HT-29 (cell line): ENCODE measurements at places on chromosomes 16 and 17.

DNA sequence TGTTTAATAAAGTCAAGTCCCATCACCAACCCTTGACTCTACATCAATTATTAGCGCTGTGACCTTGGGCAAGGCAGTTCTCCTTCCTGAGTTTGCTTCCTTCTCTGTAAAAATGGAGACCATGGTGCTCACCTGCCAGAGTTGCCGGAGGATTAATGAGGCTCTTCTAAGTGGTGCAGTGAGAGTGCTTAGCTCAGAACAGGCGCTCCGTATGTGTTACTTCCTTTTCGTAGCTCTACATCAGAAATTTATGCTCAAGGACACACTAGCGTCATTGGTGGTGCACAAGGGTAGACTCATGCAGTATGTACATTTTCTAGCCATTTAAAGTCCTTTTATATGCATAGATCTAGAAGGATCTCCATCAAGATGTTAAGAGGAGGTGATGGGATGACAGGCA, 17.4 kb upstream of the CMIP start:
- DNase-seq: no peak

DNA sequence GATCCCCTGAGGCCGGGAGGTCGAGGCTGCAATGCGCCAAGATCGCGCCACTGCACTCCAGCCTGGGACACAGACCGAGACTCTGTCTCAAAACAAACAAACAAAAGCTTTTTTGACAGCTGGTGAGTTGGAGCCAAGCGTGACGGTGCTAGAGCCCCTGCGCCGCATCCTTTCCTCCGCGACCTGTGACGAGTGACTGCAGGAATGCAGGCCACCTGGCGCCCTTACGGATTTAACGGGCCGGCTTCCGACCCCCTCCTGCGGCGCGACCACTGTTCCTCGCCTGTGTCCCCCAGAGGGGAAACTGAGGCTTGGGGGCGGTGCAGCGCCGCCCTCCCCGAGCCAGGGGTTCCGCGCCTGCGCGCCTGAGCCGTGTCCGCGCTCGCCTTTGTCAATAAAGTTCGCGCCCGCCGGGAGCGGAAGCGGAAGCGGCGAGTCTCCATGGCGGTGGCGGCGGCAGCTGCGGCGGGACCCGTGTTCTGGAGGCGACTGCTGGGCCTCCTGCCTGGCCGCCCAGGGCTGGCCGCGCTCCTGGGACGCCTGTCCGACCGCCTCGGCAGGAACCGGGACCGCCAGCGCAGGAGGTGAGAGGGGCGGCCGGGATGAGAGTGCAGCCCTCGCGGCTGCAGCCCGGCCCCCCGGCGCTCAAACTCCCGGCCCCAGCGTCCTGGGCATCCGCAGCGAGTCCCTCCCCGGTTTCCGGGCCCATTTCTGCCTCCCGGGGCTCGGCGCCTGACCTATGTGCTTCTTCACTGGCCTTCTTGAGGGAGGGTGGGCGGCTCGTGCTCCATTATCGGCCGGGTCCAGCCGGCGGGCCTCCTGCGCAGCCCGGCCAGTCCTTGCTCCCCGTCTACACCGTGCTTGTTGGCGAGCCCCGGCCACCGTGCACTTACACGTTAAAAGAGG, at the start of gene PGS1:
Gene PGS1 (plus strand): TSS at position 425 of the 906 bp plus-strand sequence. CDS start 17 bp downstream, at position 442.
- DNase-seq: peak; percentile 58

- peak; percentile 97 for DNase-seq
Observed at GRCh38 chr17:43694081-43694870, 32.6 kb upstream of the MEOX1 start.

DNA sequence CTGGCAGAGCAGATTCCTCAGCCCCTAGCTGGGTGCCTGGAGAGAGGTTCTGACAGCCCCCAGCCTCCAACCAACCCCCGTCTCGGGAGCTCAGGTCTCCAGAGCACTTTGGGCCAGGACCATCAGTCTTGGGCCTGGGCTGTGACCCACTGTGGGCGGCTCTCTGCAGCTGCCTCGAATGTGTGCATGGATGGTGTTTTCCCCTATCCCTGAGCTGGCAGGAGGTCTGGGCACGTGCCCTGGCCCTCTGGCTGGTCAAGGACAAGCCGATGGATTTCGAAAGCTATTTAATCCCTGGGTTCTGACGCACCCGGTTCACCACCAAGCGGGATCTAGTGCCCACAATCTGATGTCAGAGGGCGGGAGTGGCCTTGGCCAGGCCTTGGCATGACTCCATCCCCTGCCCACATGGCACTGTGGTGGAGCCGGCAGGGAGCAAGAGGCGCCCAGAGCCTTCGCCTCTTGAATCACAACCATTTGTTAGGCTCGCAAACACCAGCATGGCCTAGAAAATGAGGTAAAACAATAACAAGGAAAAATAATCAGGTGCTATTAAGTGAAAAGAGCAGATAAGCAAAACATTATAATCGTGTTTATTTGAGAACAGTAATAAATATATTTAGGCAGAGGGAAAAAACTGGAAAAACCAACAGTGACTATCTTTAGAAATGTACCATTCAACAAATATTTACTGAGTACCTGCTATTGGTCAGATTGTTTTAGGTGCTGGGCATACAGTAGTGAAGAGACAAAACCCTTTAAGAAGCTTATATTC, 69.3 kb upstream of the TOB1 start:
- peak; percentile 85 for DNase-seq

DNA sequence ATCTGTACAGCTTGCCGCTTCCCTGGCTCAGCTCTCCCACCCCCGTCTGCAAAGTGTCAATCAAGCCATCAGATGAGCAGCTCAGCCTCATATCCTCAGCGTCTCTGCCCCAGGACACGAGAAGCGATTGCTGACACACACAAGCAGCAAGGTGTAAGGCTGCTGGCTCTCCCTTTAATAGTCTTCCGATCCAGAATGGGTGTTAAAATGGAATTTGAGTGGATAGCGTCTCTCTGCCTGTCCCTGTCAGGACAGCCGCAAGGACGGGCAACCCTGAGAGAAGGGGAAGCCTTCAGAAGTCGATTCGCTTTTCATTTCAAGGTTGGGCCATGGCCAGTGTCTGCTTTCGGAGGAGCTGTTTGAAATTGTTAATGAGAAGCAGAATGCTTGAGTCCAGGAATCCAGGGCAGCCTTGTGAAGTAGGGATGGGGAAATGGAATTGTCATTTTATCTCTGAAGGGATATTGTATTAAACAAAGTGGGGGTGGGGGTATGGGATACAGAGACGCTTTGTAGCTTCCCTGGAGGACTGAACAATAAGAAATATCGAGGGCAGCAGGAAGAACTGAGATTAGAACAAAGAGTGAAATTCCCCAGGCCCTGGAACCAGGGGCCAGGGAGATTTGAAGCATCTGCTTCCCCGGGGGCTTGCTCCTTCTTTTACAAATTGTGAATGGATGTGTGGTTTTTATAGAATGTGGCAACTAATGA, 4.7 kb upstream of the PIPOX start:
- no peak for DNase-seq

- no peak for DNase-seq
Observed at GRCh38 chr16:11139326-11140097, 116.5 kb downstream of the SOCS1 start.

DNA sequence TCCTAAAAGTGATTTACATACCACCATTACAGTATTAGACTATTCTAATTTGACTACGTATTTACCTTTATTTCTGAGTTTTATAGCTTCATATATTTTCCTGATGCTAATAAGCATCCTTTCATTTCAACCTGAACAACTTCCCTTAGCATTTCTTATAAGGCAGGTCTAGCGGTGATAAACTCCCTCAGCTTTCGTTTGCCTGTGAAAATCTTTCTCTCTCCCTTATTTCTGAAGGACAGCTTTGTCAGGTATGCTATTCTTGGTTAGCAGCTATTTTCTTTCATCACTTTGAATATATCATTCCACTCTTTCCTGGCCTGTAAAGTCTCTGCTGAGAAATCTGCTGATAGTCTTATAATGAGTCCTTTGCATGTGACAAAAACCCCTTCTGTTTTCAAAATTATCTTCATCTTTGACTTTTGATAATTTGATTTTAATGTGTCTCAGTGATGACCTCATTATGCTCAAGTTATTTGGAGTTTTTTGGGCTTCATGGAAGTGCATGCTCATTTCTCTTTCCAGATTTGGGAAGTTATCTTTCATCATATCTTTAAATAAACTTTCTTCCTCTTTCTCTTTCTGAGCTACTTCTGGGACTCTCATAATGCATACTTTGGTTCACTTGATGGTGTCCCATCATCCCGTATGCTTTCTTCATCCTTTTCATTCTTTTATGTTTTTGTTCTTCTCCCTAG, 285.4 kb upstream of the PMFBP1 start:
- no peak for DNase-seq

DNA sequence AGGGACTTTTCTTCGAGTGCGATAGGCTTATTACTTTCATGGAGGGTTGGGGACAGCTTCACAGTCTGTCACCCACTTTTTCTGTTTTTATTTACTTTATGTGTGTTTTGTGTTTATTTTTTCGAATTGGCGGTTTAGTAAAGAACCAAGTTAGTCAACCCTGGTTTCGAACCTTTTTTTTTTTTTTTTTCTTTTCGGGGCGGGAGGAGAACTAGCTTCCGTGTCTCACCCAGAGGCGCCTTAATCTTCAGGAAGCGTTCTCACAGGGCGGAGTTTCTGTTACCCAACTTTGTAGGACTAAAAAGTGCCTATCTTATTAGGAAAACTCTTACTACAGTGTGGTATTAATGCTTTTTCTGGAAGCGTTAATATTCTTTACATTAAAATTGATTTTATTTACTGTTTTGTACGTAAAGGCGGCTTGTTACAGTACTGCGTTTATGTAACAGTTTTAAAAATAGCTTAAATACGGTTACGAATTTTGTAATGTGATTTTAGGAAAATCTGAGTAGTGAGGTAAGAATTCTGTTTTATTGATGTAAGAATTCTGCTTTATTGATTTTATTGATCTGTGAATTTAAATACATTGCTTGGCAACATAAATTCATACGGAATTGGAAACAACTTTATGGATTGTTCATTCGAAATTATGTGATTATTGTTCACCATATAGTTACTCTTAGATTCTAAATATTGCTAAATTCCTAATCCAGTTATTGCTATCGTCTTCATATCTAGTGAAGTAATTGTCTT, 885 bp downstream of the ZNF207 start:
- peak; percentile 80 for DNase-seq

DNA sequence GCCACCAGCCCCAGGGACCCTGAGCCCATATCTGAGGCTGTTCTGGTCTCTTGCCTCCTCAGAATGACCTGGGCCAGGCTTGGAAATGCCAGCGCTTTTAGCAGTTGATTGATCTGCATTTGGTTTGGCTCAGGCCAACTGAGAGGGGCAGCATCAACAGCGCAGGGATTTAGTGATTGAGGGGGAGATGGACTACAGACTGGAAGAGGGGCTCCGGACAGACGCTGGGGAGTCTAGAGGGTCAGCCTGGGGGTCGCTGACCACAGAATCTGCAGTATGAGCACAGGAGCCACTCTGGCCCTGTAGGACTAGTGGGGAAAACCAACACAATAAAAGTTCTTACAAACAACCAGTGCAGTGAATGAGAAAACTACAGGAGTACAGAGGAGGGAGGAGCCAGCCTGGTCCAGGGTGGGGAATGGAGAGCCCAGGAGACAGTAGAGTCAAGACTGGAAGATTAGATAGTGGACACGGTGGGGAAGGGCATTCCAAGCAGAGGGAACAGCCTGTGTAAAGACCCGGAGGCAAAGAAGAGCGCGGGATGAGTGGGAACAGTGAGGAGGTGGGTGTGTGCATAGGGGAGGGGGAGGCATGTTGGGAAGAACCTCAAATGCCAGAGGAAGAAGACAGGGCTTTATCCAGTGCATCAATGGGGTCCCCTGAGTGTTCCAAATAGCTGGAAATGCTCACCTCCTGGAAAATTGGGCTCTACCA, 128.9 kb downstream of the MRM1 start:
- DNase-seq: no peak

DNA sequence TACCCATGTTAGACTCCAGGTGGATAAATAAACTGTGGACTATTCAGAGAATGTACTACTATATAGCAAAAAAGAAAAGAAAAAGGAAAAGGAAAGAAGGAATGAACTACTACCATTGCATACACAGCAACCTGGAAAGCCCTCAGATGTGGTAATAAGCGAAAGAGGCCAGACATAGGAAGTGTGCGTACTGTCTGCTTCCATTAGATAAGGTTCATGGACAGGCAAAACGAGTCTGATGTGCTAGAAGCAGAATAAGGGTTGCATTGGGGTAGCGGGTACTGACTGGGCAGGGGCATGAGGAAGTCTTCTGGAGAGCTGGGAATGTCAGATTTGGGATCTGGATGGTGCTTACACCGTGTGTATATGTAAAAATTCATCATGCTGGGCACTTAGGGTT, 21.8 kb downstream of the CLEC16A start:
- no peak for DNase-seq

- DNase-seq: no peak
Observed at GRCh38 chr17:16568541-16569357, at the start of gene ZNF287. ZNF287 (minus strand) TSS chr17:16569204; CDS start chr17:16567731, 1,473 bp downstream.

DNA sequence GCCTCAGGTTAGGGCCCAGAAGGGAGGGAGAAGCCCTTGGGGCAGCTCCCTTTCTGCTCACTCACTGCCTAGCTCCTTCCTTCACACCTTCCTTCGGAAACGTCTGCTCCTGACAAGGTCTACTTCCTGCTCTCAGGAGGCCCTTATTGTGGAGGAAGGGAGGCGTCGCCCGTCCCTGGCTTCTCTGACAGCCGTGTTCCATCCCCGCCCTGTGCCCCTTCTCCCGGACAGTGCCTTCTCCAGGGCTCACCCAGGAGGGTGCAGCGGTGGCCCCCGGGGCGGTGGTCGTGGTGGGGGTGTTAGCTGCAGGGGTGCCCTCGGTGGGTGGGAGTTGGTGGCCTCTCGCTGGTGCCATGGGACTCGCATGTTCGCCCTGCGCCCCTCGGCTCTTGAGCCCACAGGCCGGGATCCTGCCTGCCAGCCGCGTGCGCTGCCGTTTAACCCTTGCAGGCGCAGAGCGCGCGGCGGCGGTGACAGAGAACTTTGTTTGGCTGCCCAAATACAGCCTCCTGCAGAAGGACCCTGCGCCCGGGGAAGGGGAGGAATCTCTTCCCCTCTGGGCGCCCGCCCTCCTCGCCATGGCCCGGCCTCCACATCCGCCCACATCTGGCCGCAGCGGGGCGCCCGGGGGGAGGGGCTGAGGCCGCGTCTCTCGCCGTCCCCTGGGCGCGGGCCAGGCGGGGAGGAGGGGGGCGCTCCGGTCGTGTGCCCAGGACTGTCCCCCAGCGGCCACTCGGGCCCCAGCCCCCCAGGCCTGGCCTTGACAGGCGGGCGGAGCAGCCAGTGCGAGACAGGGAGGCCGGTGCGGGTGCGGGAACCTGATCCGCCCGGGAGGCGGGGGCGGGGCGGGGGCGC, 231.9 kb downstream of the SEC14L1 start:
- DNase-seq: peak; percentile 78

GRCh38 chr16:68417711-68418301, 30.5 kb downstream of the SMPD3 start:
- peak; percentile 91 for DNase-seq

DNA sequence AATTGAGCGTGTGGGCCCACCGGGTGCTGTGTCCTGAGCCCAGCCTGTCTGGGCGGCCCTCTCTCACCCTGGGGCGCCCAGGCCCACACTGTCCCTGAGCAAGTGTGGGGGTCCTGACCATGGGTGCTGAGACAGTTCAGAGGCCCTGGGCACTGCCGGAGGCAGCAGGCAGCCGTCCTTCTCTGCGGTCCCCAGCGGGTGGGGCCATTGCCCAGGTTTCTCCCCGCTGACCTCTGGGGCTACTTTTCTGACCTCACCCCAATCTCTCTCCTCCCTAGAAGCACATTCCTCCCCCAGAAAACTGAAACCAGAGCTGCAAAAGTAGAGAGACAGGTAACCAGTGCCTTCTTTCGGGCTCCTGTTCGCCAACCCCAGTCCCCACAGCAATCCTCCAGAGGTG, 36.0 kb upstream of the PVALEF start:
- peak; percentile 35 for DNase-seq

GRCh38 chr16:84459941-84460405, 44.5 kb downstream of the MEAK7 start:
- DNase-seq: no peak
